ENCODE measurements at places on chromosomes 16 and 17. TPM values are rescaled to one million over a fixed set of nuclear protein-coding genes. Genes with fewer than 3 reads are reported as not detected.

GRCh38 chr16:12900599-12901203 lies 697 bp upstream of the SHISA9 start:
- H3K4me1 ChIP-seq = no peaks in the 10 kb centered on the region
- H3K27me3 ChIP-seq = peaks cover 89% of the 10 kb centered on the region
- no peak overlapping the region for H3K27ac ChIP-seq
- DNase-seq = no peak

DNA sequence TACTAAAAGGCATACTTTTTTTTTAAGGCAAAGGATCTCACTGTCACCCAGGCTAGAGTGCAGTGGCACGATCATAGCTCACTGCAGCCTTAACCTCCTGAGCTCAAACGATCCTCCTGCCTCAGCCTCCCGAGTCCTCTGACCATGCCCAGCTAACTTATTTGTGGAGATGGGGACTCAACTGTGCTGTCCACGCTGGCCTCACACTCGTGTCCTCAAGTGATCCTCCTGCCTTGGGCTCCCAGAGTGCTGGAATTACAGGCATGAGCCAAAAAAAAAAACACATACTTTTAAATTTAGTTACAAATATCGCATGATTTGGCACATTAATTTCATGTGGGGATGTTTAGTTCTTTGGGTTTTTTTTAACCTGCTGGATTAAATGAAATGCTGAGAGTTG lies 207.7 kb upstream of the CHMP6 start:
- no peak for DNase-seq
- H3K4me3 ChIP-seq = no peak overlapping the region
- H3K36me3 ChIP-seq = peaks cover 8% of the 10 kb centered on the region
- H3K4me1 ChIP-seq = peaks cover 48% of the 10 kb centered on the region
- H3K27me3 ChIP-seq = no peaks in the 10 kb centered on the region
- H3K27ac ChIP-seq = no peak overlapping the region

DNA sequence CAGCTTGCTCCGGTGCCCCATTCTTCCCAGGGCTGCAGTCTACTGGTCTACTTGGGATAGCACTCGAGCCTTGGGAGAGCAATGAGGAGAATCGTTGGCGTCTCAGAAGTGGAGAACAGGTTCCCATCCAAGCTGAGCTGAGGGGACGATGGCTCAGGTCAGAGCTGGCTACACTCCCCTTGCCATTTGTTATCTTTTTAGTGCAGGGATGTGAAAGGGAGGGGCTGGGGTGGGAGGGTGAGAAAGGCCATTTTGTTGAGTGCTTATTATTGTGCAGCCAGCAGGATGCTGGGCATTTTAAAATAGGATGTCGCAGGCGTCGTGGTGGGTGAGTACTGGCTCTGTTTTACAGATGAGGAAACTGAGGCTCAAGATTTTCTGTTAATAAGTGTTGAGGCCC lies 410.8 kb downstream of the SNX29 start:
- H3K36me3 ChIP-seq = no peaks in the 10 kb centered on the region
- no peak overlapping the region for H3K4me3 ChIP-seq
- no peaks in the 10 kb centered on the region for H3K27me3 ChIP-seq
- no peak for DNase-seq
- peaks cover 4% of the 10 kb centered on the region for H3K4me1 ChIP-seq
- H3K27ac ChIP-seq = no peak overlapping the region

DNA sequence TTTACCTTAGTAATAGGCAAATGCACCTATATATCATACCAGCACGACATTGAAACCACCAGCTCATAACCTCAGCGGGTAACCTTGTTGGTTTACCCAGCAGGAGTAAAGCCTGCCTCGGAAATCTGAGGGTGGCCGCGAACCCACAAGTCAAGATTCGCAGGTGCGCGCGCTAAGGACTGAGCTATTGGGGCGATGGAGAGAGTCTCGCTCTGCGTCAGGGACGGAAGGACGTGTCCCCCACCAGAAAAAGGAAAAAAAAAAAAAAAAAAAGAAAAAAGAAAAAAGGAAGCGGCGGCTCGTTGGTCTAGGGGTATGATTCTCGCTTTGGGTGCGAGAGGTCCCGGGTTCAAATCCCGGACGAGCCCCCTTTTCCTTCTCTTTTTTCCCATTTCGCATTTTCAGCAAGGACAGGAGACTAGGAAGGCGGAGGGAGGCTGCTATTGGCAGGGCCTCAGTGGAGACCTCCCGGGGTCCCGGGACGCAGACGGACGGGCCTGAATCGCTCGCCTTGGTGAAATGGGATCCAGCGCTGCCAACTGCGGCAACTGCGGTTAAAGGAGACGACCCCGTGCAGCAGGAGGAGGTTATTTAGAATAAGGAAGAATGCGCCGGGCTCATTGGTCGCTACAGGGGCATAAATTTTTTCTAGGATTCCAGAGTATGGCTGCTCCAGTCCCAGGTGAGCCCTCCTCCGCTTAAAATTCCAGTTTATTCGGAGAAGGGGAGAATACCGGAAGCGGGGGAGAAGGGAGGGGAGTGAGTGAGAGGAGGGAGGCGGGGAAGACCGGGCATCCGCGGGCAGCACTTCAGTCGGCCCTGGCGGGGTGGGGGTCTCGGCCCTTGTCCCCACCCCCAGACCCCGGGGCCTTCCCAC lies at the start of gene OR1F1:
Gene OR1F1 (plus strand): TSS at position 407 of the 877 bp plus-strand sequence.
- peaks cover 4% of the 10 kb centered on the region for H3K36me3 ChIP-seq
- H3K4me1 ChIP-seq = peaks cover 42% of the 10 kb centered on the region
- no peak within 1 kb of the TSS for H3K27ac ChIP-seq

GRCh38 chr17:8997994-8998628 lies 23.2 kb upstream of the NTN1 start:
- peak overlapping the region; percentile 73 for H3K4me3 ChIP-seq
- H3K27ac ChIP-seq = no peak overlapping the region
- DNase-seq = peak; percentile 64

- H3K4me3 ChIP-seq = peak overlapping the region; percentile 11
- no peaks in the 10 kb centered on the region for H3K36me3 ChIP-seq
- no peak overlapping the region for H3K27ac ChIP-seq
- H3K27me3 ChIP-seq = no peaks in the 10 kb centered on the region
- peaks cover 28% of the 10 kb centered on the region for H3K4me1 ChIP-seq
Observed at GRCh38 chr16:68093816-68094613, 8.8 kb downstream of the NFATC3 start.

The SDR42E2 gene
- total RNA-seq = not detected

GRCh38 chr16:21990381-21990944 lies 10.5 kb downstream of the PDZD9 start:
- H3K4me1 ChIP-seq = no peaks in the 10 kb centered on the region
- no peaks in the 10 kb centered on the region for H3K27me3 ChIP-seq
- no peak overlapping the region for H3K27ac ChIP-seq
- DNase-seq = no peak
- H3K4me3 ChIP-seq = no peak overlapping the region

DNA sequence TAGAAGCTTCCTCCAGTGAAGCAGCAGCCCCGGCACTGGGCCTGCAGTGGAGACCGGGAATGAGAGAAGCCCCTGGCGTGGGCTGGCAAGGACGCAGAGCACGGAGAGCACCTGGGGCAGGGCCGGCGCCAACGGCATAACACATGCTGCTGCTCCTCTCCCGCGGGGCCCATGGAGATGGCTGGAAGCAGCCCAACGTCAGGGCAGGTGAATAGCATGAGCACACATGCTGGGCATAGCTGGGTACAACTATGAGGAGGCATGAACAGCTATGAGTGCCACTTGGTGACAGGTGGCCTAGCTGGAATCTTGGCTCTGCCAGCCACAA lies 46.4 kb downstream of the IRF8 start:
- peaks cover 44% of the 10 kb centered on the region for H3K27me3 ChIP-seq
- H3K4me1 ChIP-seq = peaks cover 8% of the 10 kb centered on the region
- H3K36me3 ChIP-seq = no peaks in the 10 kb centered on the region

GRCh38 chr17:77693301-77693700 lies 265.2 kb upstream of the TNRC6C start:
- no peak for DNase-seq
- no peaks in the 10 kb centered on the region for H3K36me3 ChIP-seq
- peaks cover 12% of the 10 kb centered on the region for H3K4me1 ChIP-seq
- H3K27me3 ChIP-seq = peaks cover 85% of the 10 kb centered on the region

DNA sequence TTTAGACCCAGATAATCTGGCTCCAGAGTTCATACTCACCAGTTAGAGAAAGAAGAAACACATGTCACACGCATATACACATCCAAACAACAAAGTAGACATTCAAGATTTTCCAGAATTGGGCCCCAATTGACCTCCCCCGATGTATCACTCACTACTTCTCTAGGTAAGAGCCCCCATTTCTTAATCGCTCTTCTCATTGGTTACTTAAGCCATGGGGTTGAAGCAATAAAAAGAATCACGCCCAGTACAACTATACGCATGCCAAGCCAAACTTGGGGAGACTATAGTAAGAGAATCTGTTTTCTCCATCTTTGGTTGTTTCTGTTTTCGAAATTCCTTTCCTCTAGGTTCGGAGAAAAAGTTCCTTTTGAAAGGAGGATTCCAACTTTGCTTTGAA lies 565 bp downstream of the DDX52 start:
- H3K27me3 ChIP-seq = peaks cover 43% of the 10 kb centered on the region
- H3K36me3 ChIP-seq = peaks cover 12% of the 10 kb centered on the region
- H3K4me1 ChIP-seq = peaks cover 22% of the 10 kb centered on the region
- peak overlapping the region; percentile 94 for H3K4me3 ChIP-seq

- peaks cover 5% of the 10 kb centered on the region for H3K36me3 ChIP-seq
- no peak overlapping the region for H3K27ac ChIP-seq
- peak overlapping the region; percentile 85 for H3K4me3 ChIP-seq
- no peak for DNase-seq
- H3K27me3 ChIP-seq = no peaks in the 10 kb centered on the region
- H3K4me1 ChIP-seq = peaks cover 40% of the 10 kb centered on the region
Observed at GRCh38 chr17:39195568-39196160, 1.8 kb downstream of the CACNB1 start.

GRCh38 chr17:66578781-66579489 lies 256.0 kb upstream of the CACNG5 start:
- no peak overlapping the region for H3K27ac ChIP-seq
- H3K27me3 ChIP-seq = no peaks in the 10 kb centered on the region
- H3K4me1 ChIP-seq = peaks cover 37% of the 10 kb centered on the region
- H3K4me3 ChIP-seq = no peak overlapping the region
- DNase-seq = no peak

DNA sequence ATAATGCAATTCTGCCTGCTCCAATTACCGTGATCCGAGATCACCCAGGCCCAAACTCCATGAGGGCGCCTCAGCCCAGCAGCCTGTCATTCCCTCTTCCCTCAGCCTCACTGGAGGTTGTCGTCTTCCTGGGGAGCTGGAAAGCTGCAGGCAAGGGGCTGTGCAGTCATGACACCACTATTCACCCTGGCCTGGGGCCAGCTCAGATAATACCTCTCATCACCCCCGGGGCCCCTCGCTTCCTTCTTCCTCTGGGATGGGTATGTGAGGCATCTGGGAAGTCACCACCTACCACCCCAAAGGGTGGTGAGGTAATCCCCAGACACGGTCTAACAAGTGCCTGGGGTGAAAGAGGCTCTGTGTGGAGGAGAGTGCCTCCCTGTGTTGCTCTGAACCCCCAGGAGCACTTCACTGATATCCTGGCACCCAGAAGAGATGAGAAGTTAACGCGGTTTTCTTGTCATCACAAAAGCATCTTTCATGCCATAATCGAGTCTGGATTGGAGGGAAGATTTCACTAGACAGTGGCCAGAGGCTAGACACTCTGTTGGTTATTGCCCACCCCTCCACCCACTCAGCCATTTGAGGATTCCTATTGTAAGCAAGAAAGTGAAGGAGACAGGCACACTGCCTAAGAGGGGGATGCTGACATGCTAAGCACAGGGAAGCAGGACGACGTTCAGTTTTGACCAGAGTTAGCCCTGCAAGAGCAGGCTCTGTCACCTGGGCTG lies 18.4 kb downstream of the CFAP20 start:
- H3K4me3 ChIP-seq = peak overlapping the region; percentile 33
- peaks cover 49% of the 10 kb centered on the region for H3K4me1 ChIP-seq
- no peaks in the 10 kb centered on the region for H3K27me3 ChIP-seq
- DNase-seq = no peak

DNA sequence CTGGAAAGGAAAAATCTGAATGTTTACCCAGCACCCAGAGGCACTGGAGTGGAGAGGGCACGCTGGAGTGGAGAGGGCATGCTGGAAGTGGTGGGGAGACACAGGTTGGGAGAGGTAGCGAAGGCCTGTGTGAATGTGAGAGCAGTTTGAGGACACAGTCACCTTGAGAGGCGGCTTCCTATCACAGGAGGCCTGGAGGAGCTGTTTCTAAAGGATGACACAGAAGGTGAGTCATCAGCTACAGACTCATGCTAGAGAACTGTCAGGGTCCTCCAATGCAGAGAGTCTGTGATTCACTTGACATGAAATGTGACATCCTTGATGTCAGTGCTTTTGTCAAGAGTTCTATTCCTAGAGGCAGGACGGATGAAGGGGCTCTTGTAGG lies 13.8 kb downstream of the CTRL start:
- H3K4me1 ChIP-seq = no peaks in the 10 kb centered on the region
- no peak overlapping the region for H3K4me3 ChIP-seq
- DNase-seq = no peak
- no peaks in the 10 kb centered on the region for H3K36me3 ChIP-seq
- no peaks in the 10 kb centered on the region for H3K27me3 ChIP-seq
- H3K27ac ChIP-seq = no peak overlapping the region

GRCh38 chr16:87604634-87605111 lies 2.4 kb downstream of the JPH3 start:
- H3K27me3 ChIP-seq = peaks cover 57% of the 10 kb centered on the region
- peaks cover 4% of the 10 kb centered on the region for H3K36me3 ChIP-seq
- peaks cover 11% of the 10 kb centered on the region for H3K4me1 ChIP-seq
- H3K27ac ChIP-seq = no peak overlapping the region
- DNase-seq = no peak

DNA sequence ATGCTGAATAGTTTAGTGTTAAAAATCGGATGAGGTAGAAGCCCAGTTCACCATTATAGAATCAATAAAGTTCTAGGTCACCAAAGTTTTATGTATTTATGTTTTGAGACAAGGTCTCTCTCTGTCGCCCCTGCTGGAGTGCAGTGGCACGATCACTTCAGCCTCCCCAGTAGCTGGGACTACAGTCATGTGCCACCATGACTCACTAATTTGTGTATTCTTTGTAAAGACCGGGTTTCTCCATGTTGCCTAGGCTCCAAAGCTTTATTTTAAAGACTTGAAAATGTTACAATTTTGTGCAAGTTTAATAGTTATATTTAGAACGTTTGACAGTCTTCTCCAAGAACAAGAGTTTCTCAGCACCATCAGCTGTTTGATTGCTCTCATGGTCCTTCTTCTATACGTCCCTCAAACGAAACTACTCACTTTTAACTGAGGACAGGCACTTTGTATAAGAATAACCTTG lies 32.1 kb downstream of the NDE1 start:
- peak; percentile 6 for DNase-seq
- H3K4me3 ChIP-seq = no peak overlapping the region
- no peaks in the 10 kb centered on the region for H3K36me3 ChIP-seq
- no peaks in the 10 kb centered on the region for H3K27me3 ChIP-seq
- H3K4me1 ChIP-seq = peaks cover 5% of the 10 kb centered on the region

GRCh38 chr16:89422905-89423630 lies 67.3 kb downstream of the ANKRD11 start:
- no peaks in the 10 kb centered on the region for H3K27me3 ChIP-seq
- DNase-seq = no peak
- H3K27ac ChIP-seq = no peak overlapping the region
- no peaks in the 10 kb centered on the region for H3K36me3 ChIP-seq
- H3K4me1 ChIP-seq = peaks cover 50% of the 10 kb centered on the region

DNA sequence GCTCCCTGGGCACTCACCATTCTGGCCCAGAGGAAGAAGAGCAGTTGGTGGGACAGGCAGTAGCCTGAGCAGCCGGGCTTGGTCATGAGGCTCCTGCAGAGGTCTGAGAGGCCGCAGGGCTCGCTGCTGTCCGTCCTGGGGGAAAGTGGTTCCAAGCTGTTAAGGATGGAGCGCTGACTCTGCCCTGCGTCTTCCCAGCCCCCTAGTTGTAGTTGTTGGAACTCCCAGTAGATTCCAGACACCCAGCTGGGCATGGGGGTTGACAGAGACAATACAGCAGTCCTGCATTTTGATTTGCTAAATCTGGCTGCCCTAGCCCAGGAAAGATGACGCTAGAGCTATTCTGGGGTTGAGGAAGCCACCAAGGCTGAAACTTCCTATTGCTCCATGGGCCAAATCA lies 7.3 kb downstream of the C16orf89 start:
- DNase-seq = peak; percentile 23
- H3K36me3 ChIP-seq = no peaks in the 10 kb centered on the region
- no peak overlapping the region for H3K27ac ChIP-seq
- H3K4me1 ChIP-seq = no peaks in the 10 kb centered on the region

All from neural crest cell (in vitro differentiated cells).